ENCODE measurements at places on chromosomes 2 and 18.

- no peaks in the 10 kb centered on the region for H3K4me1 ChIP-seq
- peaks cover 12% of the 10 kb centered on the region for H3K36me3 ChIP-seq
- DNase-seq = no peak
- no peaks in the 10 kb centered on the region for H3K27me3 ChIP-seq
- no peak overlapping the region for H3K4me3 ChIP-seq
- H3K27ac ChIP-seq = no peak overlapping the region
Observed at GRCh38 chr2:131349021-131349420, 14.9 kb downstream of the RAB6D start.

DNA sequence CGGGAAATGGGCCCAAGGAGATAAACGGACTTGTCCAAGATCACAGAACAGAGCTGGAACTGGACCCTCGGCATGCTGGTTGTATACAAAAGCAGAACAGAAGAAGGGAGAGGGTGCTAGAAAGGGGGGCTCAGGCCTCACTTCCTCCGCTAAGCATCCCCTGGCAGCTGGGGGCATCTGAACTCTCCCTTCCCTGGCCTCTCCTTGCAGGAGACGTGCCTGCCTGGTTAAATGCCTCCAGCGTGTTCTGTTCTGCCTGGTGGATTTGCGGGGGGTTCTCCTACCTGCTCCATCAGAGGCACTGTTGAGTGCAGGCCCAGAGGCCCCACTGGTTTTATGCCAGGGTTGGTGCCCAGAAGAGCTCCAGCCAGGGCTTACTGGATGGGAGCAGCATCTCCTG is 124.7 kb downstream of the ZFP36L2 start:
- DNase-seq = no peak
- H3K36me3 ChIP-seq = peaks cover 21% of the 10 kb centered on the region
- peaks cover 4% of the 10 kb centered on the region for H3K4me1 ChIP-seq

GRCh38 chr2:85231468-85231805 is 96.4 kb downstream of the TGOLN2 start:
- H3K4me3 ChIP-seq = peak overlapping the region; percentile 9
- peaks cover 28% of the 10 kb centered on the region for H3K4me1 ChIP-seq
- peak overlapping the region; percentile 28 for H3K27ac ChIP-seq
- no peaks in the 10 kb centered on the region for H3K27me3 ChIP-seq

- DNase-seq = no peak
- peaks cover 6% of the 10 kb centered on the region for H3K4me1 ChIP-seq
- H3K4me3 ChIP-seq = no peak overlapping the region
- no peak overlapping the region for H3K27ac ChIP-seq
Observed at GRCh38 chr2:201883606-201884369, 77.5 kb downstream of the CDK15 start.

GRCh38 chr18:69484699-69485396 is 84.2 kb downstream of the DOK6 start:
- no peaks in the 10 kb centered on the region for H3K4me1 ChIP-seq
- DNase-seq = no peak
- no peaks in the 10 kb centered on the region for H3K27me3 ChIP-seq
- H3K36me3 ChIP-seq = no peaks in the 10 kb centered on the region

- no peak for DNase-seq
- no peaks in the 10 kb centered on the region for H3K4me1 ChIP-seq
- no peak overlapping the region for H3K27ac ChIP-seq
- H3K27me3 ChIP-seq = no peaks in the 10 kb centered on the region
Observed at GRCh38 chr2:28941008-28941407, 40.1 kb upstream of the TOGARAM2 start.

DNA sequence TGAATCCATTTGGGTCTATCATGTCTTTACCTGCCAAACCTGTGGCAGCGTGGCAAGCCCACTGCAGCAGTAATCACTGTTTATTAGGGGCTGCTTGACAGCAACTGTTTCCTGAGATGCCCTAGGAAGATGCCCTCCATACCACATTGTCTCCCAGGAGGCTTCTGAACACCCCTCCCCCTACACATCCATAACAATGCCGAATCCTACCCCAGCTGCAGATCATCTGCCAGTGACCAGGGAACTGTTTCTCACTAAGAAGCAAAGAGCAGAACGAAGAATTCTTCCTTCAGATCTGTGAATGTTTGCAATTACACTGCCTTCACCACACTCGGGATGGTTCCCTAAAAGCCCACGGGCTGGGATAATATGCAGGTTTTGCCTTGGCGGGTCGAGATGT is 127.8 kb downstream of the VIT start:
- no peak overlapping the region for H3K27ac ChIP-seq
- H3K36me3 ChIP-seq = no peaks in the 10 kb centered on the region
- no peak overlapping the region for H3K4me3 ChIP-seq
- DNase-seq = peak; percentile 59

DNA sequence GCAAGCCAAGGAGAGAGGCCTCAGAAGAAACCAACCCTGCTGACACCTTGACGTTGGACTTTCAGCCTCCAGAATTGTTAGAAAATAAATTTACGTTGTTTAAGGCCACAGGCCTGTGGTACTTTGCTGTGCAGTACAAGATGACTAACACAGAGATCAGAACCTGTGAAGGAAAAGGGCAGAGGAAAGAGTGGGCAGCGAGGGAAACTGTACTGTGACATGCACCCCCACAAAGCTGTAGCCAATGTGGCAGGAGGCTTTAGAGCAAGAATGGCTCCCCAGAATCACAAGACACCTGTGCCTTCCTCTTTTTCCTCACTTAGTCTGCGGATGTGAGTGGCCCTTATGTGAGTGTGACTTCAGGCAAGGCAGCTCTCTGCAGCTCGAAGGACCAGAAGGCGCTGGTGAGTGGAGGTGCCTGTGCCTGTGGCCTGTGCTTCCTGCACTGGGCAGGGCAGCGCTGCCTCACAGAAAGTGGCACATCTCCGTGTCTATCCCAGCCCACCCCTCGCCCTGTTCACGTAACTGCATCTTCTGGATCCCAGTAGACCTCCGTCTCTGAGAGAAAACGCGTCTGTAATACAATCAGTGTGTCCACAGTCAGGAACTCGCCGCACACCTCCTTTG is 89.5 kb downstream of the MRPS9 start:
- no peaks in the 10 kb centered on the region for H3K4me1 ChIP-seq
- no peaks in the 10 kb centered on the region for H3K27me3 ChIP-seq
- no peak for DNase-seq
- no peak overlapping the region for H3K27ac ChIP-seq
- no peak overlapping the region for H3K4me3 ChIP-seq

DNA sequence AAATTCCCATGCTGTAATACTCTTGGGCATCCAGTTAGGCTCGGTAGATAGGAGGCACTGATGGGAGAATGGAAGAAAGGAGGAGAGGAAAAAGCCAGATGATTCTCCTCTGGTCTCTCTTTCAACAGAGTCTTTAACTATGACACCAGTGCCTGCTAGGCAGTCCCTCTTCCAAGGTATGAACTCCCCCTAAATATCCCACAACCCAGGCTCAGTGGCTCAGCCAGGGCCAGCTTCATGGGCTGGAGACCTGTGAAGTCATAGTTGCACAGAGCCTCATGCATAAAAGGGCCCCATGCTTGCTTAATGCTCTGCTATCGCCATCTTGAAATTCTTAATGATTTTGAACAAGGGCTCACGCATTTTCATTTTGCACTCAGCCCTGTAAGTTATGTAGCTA is 869.2 kb upstream of the GCFC2 start:
- H3K4me1 ChIP-seq = peaks cover 6% of the 10 kb centered on the region
- no peak overlapping the region for H3K4me3 ChIP-seq
- H3K27ac ChIP-seq = peak overlapping the region; percentile 92
- H3K36me3 ChIP-seq = peaks cover 10% of the 10 kb centered on the region
- DNase-seq = peak; percentile 59
- H3K27me3 ChIP-seq = no peaks in the 10 kb centered on the region

GRCh38 chr2:142033393-142033792 is 97.4 kb downstream of the LRP1B start:
- H3K27ac ChIP-seq = no peak overlapping the region
- H3K4me3 ChIP-seq = no peak overlapping the region
- no peaks in the 10 kb centered on the region for H3K27me3 ChIP-seq
- DNase-seq = no peak
- H3K36me3 ChIP-seq = peaks cover 7% of the 10 kb centered on the region

- H3K4me3 ChIP-seq = no peak overlapping the region
- H3K27me3 ChIP-seq = no peaks in the 10 kb centered on the region
- no peaks in the 10 kb centered on the region for H3K4me1 ChIP-seq
- peaks cover 2% of the 10 kb centered on the region for H3K36me3 ChIP-seq
- no peak for DNase-seq
Observed at GRCh38 chr2:59449274-59449673, 1104.2 kb downstream of the BCL11A start.

DNA sequence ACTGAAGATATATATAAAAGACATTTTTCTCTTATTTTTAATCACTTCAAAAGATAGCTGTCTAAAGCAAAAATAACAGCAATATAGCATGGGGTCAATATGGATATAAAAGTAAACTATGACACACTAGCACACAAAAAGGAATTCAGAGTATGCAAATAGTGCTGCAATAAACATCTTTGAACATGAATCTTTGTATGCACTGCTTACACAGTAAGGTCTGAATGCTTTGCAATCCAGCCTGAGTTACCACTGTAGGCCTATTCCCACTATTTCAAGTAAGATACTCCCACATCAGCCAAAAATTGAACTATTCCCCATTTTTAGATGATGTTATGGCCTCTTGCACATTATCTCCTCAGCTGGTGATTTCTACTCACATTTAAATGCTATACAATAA is 27.4 kb upstream of the ERCC3 start:
- H3K4me1 ChIP-seq = no peaks in the 10 kb centered on the region
- H3K36me3 ChIP-seq = peaks cover 19% of the 10 kb centered on the region
- no peak overlapping the region for H3K4me3 ChIP-seq
- H3K27me3 ChIP-seq = no peaks in the 10 kb centered on the region

DNA sequence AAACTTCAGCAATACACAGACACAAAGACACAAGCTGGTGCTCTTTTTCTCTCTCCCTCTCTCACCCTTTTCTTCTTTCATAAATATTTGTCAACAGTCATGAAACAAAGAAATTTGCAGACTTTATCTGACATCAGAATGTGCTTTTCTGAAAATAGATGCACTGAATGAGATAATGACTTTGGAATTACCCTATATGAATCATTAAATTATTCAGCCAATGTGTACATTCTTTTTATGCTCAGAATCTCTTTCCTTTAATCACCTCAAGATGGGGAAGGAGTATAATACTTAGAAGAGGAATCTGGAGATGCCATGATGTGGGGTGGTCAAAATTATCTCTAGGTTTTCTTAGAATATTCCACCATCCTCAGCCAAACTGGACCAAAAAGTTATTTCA is 289.9 kb downstream of the LRRTM1 start:
- no peak for DNase-seq
- H3K36me3 ChIP-seq = no peaks in the 10 kb centered on the region
- no peaks in the 10 kb centered on the region for H3K4me1 ChIP-seq
- no peak overlapping the region for H3K27ac ChIP-seq

GRCh38 chr18:79818036-79818435 is 20.3 kb downstream of the KCNG2 start:
- no peaks in the 10 kb centered on the region for H3K36me3 ChIP-seq
- H3K27ac ChIP-seq = no peak overlapping the region
- H3K4me1 ChIP-seq = no peaks in the 10 kb centered on the region

DNA sequence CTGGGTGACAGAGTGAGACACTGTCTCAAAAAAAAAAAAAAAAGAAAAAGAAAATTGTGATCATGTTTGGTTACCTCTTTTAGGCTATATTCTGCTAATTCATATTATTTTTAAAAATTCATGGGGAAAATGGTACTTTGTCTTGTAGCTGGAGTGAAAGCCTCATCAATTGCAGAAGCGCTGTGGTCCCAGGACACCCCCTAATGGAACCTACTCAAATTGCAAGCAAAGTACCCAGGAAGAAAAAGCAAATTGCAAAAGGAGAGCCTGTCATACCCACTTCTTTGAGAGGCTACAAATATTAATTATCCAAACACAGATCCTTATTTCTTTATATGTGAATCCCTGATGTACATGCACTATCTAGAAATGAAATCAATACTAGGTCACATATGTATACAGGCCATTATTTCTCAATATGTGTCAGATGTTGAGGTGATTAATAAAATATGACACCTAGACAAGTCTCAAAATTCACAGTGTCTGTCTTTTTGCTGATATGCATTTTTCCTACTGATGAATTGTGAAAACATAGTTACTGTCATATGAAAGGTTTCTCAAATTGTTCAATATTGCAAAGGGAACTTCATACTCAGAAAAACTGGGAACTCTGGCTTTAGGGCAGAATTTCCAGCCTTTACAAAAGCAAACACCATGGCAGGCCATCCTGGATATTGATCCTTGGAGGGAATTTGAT is 12.6 kb downstream of the CRACDL start:
- no peaks in the 10 kb centered on the region for H3K27me3 ChIP-seq
- H3K36me3 ChIP-seq = no peaks in the 10 kb centered on the region
- H3K4me3 ChIP-seq = no peak overlapping the region
- H3K27ac ChIP-seq = no peak overlapping the region
- H3K4me1 ChIP-seq = no peaks in the 10 kb centered on the region
- no peak for DNase-seq

GRCh38 chr2:241860184-241861078 is 1.7 kb upstream of the PDCD1 start:
- H3K4me3 ChIP-seq = no peak overlapping the region
- DNase-seq = no peak
- H3K27ac ChIP-seq = no peak overlapping the region
- H3K36me3 ChIP-seq = no peaks in the 10 kb centered on the region

DNA sequence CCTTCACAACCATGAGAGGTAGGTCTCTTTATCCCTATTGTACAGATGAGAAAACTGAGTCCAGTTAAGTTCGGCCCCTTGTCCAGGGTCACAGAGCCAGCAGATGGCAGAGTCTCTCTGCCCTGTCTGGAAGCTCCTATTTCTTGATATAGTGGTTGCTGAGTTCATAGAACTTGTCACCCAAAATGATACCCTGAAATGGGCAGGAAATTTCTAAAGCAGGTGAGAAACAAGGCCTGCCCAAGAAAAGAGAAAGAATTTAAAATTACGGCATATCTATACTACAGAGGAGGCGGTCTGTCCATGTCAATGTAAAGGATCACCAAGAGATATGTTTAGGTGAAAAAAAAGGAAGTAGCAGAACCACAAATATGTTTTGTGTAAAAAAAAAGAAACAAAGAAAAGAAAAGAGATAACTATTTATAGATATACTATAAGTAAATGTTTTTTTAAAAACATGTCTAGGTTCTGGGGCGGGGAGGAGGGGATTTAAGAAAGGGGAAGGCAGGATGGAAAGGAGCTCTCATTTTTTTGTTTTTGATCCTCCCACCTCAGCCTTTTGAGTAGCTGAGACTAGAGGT is 39.8 kb downstream of the MYO7B start:
- no peaks in the 10 kb centered on the region for H3K36me3 ChIP-seq
- no peak overlapping the region for H3K27ac ChIP-seq
- no peak for DNase-seq
- H3K4me1 ChIP-seq = no peaks in the 10 kb centered on the region
- H3K27me3 ChIP-seq = no peaks in the 10 kb centered on the region

Measured in H9 (cell line).